ENCODE measurements at places on chromosomes 6 and 20.
A peak's percentile ranks its signal among the peaks of the same experiment; 100 is the strongest.

GRCh38 chr6:39902136-39902535 lies 32.1 kb downstream of the MOCS1 start:
- no peak for DNase-seq

DNA sequence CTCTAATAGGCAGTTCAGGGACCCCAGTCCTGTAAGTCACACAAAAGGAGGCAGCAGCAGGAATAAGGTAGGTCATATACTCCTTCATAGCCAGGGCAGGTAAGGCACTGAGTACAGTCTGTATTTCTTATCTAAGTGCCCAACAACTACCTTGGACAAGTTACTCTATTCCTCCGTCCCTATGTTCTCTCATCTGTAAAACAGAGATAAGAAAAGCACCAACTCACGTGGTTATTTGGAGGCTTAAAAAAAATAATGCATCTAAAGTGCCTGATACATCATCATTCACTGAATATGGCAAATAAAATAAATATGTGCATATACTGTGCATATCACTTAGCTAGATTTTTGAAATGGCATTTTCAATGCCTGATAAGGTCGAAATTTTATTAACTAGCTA lies 298.1 kb upstream of the CDYL start:
- peak; percentile 5 for DNase-seq

DNA sequence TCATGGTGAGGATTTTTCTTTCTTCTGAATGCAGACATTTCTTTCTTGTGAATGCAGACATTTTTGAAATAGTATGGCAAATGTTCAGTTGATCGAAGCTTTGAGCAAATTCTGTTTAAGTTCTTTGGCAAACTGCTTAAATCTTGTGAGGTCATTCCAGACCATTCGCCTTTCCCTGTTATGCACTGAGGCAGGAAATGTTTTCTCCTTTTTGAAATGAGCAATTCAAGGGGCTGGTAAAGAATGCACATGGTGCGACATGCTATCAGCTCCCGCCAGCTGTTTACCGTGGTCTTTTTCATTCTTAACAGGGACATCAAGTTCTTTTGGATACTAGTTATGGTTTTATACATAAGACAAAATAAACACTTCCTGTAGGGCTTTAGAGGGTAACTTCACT lies 112.0 kb upstream of the CCN2 start:
- no peak for DNase-seq

- DNase-seq, result no peak
Measured at GRCh38 chr6:149761438-149761837, 11.9 kb downstream of the PCMT1 start.

DNA sequence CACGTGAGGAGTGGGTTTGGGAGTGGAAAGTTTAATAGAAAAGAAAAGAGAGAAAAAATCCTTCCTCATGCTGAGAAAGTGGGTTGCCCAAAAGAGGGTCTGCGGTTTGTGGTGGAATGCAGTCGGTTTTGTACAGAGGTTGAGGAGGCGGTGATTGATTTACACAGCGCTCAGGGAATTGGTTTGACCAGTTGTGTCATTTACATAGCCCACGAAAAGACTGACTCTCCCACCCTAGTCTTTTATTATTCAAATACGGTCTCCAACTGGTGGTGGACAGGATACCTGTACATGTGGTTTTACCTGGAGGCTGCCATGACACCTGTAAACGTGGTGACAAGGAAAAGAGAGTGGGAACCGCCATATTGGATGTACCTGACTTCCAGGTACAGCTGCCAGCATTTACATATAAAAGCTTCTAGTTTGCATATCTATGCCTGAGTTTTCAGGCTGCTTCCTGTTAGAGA lies 42.1 kb downstream of the HLA-DPB1 start:
- peak; percentile 65 for DNase-seq

GRCh38 chr20:47623206-47623605 lies 121.5 kb downstream of the NCOA3 start:
- DNase-seq, result no peak

GRCh38 chr6:7730784-7731227 lies 4.9 kb downstream of the BMP6 start:
- peak; percentile 71 for DNase-seq

DNA sequence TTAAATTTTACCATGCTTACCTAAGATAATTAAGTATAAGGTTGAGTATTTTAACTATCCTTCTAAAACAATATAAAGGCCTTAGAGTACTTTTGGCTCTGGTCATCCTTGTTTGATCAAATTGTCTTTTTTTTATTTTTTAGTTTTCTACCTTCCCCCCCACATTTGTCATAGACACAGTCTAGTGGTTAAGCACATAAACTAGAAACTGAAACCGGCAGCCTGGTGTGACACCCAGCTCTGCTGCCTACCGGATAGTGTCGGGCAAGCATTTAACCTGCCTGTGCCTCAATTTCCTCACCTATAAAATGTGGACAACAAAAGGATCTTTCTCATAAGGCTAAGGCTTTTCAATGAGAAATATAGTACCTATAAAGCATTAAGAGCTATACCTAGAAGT lies 21.6 kb upstream of the TULP4 start:
- DNase-seq, result no peak

DNA sequence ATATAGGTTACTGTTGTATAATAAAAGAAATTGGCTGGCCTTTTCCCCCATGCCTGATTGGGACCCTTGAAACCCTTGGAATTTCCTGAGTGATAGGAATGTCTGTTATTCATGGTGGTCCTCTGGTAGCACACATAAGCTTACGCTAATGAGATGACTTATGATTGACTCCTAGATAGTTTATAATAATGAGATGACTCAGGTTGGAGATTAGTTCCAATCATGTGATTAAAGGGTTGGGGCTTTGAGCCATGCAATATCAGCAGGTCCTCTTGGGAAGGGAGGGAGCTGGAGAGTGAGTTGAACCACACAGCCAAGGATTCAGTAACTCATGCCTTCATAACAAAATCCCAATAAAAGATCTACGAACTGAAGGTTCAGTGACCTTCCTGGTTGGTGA lies 407.6 kb upstream of the MANEA start:
- no peak for DNase-seq

GRCh38 chr6:3310703-3311102 lies 52.0 kb downstream of the PSMG4 start:
- no peak for DNase-seq

DNA sequence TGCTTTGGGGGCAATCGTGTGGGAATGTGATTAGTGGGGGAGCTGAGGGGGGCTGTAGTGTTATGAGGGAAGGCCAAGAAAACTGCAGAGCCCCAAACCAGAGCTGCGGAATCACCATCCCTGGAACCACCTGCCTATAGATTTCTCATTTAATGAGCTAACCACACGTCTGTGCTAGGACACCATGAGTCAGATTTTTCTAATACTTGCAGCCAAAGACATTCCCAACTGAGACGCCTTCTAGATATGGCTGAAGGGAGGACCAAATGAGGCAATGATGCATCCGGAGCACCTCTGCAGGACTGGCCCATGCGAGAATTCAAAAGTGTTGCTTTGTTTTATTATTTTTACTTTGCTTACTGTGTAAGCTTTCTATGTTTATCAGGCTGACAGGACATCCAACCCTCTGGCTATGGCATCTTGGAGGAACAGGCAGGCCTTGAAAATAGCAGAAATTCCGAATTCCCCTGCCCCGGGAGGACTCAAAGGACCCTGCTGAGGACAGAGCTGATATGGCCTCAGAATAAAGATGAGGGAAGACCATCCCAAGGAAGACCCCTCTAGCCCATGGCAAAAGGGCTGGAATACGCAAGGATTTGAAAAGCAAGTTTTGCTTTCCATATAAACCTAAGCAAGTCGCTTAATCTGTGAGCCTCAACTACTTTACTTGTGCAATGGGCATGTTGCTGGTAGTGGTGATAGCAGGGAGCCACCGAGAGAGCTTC lies 3.1 kb upstream of the PTGIS start:
- no peak for DNase-seq

DNA sequence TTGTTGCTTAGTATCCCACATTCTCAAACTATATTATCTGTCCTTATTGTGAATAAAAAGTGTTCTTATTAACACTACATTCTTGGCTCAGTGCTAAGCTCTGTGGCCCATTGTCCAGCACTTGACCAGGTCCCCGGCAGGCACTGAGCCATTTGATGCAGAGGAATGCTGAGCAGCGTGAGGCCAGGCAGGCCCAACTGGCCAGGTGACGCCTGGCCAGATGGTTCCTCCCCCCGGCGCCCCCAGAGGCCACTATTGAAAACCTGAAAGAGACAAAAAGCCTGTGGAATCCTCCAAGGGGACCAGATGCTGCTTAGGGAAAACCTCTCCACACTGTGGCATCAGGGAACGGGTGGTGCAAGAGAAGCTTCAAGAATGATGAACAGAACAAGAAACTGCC lies 597.5 kb upstream of the JAG1 start:
- DNase-seq, result peak; percentile 93

GRCh38 chr20:52612046-52612632 lies 360.0 kb upstream of the TSHZ2 start:
- DNase-seq, result no peak

- DNase-seq, result no peak
Measured at GRCh38 chr20:45974896-45975565, 3.0 kb upstream of the ZNF335 start.

- DNase-seq, result peak; percentile 83
Measured at GRCh38 chr6:139708337-139709199, 334.1 kb upstream of the CITED2 start.

DNA sequence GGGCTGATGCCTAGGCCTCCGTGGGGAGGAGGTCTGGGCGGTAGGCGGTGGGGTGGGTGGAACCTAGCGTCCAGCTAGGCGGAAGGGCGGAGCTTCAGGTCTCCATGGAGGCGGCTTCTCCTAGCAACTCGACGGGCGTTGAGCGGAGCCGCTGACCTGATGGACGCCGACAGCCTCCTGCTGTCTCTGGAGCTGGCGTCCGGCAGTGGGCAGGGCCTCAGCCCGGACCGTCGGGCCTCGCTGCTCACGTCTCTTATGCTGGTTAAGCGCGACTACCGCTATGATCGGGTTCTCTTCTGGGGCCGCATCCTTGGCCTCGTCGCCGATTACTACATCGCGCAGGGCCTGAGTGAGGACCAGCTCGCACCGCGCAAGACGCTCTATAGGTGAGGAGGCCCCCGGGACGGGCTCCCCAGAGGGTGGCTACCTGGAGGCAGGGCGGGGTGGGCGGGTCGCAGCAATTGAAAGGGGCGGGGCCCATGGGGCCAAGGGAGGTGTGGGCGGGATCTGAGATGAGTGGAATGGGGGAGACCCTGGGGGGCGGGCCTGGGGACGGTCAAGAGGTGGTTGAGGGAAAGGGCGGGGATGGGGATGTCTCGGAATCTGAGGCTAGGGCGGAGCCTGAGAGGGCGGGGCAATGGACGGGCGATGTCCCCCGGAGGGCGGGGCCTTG lies at the start of gene RSPH9:
RSPH9 (plus strand) TSS at position 97 of the 673 bp plus-strand sequence; CDS start at position 160, 63 bp downstream.
- peak; percentile 95 for DNase-seq

- no peak for DNase-seq
Measured at GRCh38 chr6:148720406-148720805, 26.4 kb upstream of the UST start.

DNA sequence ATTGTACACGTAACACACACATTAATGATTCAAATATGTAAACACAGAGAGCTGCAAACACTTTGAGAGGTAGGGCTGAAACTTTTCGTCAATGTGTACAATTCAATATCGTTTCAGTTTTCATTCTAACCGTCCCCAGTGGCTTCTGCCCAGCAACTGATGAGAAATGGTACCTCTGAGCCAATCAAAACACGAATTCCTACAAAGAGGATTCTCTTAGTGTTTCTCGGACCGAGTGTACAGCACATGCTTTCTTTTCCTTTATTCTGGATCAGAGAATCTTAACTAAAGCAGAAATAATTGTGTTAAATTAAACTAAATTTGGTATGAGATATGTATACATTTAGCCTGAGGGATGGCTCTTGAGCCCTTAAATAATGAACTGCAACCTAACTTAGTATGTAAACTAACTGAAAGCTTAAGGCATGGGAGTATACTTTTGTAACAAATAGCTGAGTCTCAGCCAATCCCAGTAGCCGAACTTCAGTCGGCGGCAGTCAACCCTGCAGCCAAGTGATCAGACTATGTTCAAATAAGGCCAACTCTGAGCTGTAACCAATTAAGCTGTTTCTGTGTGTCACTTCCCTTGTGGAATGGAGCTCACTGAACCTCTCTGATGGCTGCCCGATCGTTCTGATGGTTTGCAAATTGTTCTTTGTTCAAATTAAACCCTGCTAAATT lies 16.1 kb downstream of the BTN2A1 start:
- peak; percentile 84 for DNase-seq

DNA sequence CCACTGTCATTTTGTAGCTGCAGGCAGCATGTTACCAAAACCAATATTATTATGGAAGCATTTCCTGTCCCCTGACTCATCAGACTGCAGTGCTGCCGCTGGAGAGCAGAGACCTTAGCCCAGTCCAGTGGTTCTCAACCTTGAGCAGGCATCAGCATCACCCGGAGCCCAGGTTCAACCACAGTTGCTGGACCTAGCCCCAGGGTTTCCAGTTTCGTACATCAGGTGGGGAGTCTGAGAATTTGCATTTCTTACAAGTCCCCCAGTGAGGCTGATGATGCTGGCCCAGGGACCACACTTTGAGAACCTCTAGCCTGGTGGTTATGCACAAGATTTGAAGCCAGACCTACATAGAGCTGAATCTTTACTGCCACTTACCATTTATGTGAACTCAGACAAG lies 47.3 kb downstream of the LY86 start:
- DNase-seq, result no peak

DNA sequence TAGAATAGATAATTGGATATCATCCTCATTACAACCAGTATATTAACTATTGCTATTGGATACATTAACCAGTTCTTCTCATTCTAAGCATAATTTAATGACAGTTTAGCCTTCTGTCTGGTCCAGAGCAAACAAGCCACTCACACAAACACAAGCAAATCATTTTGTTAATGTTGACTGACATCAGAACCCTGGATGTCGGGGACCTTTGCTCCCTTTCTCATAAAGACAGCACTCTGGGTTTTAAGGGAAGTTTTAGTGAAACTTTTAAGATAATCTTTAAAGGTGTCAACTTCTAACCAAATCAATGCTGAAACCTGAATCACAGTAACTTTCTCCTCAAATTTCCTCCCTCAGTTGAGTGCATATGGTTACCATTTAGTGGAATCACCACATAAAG lies 113.9 kb downstream of the PTPRK start:
- no peak for DNase-seq

DNA sequence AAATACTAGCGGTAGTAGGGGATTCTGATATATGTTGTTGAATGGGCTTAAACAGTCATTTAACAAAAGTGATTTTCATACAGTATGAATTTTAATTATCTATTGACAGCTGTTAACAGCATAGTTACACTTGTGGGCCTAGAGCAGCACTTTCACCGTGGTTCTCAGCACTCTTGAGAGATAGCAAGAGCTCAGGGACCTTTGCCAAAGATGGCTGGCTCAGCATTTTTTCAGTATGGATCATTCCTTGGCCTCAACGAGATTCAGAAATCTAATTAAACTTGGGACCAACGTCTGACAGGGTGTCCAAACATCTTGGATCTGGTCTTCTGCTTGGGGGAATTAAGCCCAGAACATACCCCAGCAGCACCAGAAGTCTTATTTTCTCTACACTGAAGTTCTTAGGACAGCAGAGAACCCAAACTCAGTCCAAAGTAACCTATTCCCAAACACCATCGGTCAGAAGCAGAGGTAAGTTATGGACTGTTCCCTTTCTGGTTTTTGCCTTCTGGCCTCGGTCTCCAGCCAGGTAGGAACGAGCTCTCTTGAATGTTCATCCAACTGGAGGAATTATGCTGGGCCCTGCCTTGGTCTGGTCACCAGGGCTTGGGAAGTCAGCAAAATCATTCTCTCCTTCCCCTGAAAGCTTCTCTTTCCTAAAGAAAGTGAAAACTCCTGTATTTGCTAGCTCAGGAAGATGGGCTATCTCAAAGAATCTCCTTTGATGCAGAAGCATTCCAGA lies 25.7 kb downstream of the PRPH2 start:
- no peak for DNase-seq
